Neural crest cell (in vitro differentiated cells): ENCODE measurements at places on chromosomes 2 and 18.

- no peak for DNase-seq
Measured at GRCh38 chr2:158099716-158100115, 2.0 kb upstream of the UPP2 start.

DNA sequence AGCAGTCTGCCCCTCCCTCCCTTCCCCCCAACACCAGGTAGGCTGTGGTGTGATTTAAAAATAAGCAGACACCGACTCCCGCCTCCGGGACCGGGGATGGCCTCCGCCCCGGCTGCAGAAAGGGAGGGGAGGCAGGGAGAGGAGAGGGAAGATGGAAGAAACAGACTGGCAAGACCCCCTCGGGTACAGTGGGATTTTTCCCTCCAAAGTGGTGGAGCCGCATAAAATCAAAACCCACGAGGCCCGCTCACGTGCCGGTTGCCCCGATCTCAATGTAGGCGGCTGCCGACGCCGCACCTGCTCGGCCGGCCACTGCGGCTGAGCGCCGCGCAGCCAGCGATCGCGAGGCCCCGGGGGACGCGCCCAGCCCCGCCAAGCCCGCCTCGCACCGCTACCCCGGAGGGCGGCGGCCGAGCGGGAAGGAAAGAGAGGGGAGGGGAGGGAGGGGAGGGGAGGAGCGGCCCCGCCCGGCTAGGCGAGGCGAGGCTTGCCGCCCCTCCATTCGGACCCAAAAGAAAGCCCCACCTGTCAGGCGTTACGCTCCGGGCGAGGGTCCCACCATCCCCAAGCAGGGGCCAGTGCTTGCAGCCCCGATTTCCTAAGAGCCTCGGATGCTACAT, 811 bp downstream of the ADD2 start:
- peak; percentile 12 for DNase-seq

GRCh38 chr2:232367591-232368233, 10.8 kb upstream of the ALPP start:
- no peak for DNase-seq

GRCh38 chr2:235908826-235909225, 259.4 kb downstream of the GBX2 start:
- no peak for DNase-seq

DNA sequence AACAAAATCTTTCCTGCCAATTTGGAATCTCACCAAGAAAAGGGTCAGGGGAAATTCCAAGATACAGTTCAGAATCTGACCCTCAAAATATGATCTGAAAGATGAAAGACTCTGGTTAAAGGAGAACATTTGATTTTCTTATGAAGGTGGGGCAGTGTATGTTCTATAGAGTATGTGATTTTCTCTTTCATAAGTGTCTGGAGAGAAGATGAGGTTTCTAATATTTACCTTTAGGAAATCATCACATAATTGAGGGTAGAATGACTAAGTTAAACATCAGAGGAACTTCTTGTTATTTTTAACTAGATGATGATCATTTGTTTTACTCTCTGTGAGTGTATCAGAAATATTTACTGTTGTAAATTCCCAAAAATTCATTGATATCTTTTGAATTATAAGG, 27.8 kb upstream of the MBOAT2 start:
- DNase-seq: no peak

DNA sequence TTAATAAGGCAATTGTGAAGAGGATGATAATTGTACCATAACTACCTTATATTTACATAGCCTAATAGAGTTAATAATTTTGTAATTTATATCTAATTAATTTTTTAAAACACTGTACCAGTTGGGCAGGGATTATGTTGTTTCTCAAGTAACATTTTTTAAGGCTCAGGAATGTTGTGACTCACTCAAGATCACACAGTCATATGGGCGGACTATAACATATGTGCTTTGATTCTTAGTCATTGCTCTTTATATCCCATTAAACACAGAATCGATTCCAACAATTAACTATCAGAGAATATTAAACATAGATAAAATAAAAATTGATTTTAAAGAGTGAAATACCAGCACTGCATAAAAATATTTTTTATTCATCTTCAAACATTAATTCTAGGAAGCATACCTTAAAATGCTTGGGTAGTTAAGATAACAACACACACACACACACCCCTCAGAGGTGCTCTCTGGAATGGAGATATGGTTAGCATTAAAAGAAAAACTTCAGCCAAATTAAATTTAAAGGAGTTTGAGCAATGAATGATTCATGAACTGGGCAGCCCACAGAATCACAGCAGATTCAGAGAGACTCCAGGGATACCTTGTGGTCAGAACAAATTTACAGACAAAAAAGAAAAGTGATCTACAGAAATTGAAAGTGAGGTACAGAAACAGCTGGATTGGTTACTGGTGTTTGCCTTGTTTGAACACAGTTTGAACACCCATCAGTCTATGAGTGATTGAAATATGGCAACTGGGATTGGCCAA, 869.4 kb upstream of the ID2 start:
- DNase-seq: no peak

GRCh38 chr2:180980106-180980942, at the start of gene UBE2E3:
TSS of gene UBE2E3 (plus strand) at chr2:180980605. CDS start at chr2:180982043, 1,438 bp downstream.
- peak; percentile 89 for DNase-seq

DNA sequence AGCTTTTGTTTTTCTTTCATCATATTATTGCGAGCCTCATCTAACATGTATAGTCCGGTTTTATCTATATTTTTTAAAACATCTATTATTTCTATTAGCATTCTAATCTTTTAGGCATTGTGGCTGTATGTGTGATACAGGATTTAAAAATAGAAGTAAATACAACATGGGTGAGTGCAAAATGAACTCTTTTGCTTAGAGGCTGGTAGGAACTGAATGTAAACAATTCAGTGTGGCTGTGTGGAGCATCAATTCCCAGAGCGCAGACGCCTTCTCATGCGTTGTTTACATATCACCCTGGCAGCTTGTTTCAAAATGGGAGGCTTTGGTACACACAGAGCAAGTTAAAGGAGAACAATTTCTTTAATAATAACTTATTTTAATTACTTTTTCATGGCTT, 836 bp downstream of the DTNA start:
- no peak for DNase-seq

DNA sequence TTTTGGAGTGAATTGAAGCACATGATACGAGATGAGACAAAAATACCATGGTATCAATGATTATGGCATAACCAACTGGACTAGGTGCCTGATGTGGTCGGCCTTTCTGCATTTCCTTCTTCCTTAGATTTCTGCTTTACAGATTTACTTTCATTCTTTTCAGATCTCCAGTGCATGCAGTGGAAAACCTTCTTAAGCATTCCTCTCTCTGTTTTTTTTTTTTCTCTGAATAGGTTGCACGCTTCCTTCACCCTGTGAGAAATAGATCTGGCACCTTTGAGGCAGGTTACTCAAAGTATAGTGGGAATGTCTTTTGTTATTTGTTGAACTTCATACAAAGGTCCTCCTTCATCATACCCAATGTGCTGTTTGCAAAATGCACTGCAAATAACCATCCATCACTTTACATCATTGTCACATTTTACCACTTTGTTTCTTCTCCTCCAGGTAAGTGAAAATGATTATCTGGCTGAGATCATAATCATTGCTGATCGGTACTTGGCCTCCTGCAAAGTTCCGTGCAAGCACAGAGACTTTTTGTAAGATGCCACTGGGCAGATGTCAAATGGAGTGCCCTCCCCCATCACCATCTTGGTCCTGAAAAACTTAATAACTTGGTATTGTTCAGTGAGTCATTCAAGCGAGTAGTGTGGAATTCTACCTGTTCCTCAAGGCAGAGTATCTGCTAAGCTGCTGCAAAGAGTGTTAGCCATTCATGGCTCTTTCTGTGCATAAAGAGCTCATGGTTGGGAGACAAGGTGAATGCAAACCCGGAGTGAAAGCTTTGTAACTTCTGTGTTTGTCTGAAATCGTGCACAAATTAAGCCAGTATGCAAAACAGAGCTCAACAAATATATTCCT, 30.0 kb upstream of the KLHL14 start:
- DNase-seq: no peak

DNA sequence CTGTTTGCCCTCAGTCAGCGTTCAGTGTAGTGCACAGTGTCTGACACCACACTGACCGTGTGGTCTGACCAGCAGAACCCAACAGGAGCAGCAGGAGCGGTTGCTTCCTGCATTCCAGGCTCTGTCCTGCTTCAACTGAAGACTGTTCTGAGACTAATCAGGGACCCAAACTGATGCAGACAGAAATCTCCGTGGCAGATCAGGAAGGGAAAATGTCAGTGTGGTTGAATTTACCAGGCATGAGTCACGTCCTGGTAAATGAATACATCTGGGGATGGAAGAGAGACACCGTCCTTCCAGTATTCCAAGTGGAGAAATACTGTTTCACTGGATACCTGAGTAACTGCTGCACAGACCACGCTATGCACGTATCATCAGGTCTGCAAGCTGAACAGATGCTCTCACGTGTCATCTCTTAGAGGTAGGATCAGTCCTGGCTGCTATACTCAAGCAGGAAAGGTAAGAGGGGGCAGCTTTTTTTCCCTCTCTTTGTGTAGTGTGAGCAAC, 223.6 kb upstream of the EPAS1 start:
- DNase-seq: no peak

GRCh38 chr2:6919901-6920742, 2.9 kb downstream of the RNF144A start:
- no peak for DNase-seq

GRCh38 chr2:70670626-70671025, 97.4 kb downstream of the ADD2 start:
- DNase-seq: no peak

DNA sequence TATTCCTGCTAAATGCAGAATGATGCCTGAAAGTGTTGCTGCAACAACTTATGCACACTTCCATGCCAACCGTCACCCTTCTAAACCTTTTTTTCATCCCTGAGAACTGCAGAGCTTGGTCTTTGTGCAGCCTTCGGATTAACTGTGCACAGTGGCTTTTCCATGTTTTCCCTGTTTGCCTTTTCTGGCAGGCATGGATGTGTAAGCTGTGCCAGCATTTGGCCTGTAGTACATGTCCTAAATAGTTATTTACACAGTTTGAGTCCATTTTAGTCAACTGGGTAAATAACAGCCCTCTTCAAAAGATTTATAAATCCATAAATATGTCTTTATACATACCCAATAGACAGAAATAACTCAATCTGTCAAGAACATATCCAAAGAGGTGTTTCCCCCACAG, 31.5 kb downstream of the MEIS1 start:
- DNase-seq: no peak

DNA sequence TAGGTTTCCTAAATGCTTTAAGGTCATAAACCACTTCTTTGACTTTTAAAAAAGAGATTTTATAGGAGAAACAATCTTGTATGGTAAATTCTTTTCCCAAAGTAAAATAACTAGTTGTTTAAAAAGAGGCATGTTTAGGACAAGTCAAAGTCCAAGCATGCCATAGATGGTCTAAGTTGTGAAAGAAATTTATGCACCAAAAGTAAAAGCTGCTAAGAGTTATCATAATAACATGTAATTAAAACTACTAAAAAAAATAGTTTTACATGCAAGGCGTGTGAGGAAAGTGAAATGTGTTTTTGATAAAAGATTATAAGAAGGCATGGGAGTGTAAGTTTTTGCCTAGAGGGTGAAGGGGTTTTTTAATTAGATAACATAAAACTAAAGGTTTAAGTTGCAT, 22.5 kb downstream of the FAM210A start:
- no peak for DNase-seq

DNA sequence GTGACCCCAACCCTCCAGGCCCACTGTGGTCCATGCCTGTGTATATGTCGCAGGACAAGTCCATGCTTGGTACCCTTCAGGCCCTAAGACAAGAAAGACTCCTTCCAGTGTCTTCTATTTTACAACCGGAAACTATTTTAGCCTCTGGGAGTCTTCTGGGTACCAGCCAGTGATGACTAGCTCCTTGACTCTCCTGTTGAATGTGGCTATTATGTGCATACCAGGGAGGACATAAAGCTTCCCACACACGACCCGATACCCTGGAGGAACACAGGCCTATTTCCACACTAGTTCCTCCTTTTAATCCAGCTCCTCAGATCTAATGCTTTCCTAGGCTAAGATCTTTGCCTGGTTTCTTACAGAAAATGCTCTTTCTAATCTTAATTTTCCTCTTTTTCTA, 178.1 kb downstream of the NCKAP5 start:
- DNase-seq: no peak

GRCh38 chr18:74916773-74917393, 292.1 kb downstream of the PTGR3 start:
- no peak for DNase-seq

- no peak for DNase-seq
Measured at GRCh38 chr2:43522177-43522576, 73.7 kb downstream of the THADA start.

DNA sequence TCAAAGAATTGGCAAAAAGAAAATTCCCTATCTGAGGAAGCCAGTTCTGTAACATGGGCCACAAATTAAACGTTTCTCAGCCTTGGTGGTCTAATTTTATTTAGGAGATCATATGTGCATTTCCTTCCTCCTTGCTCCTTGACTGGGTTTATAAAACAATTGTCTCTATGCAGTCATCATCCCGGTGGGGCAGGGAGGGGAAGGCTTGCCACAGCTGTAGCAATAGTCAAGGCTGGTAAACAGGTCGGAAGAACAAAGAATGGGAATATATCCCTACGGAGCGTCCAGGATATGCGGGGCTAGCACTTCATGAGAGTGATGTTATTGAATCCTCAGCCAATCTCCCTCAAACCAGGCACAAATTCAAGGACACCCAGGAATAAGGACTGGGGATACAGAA, 143.8 kb downstream of the RNF152 start:
- DNase-seq: no peak
